ENCODE measurements at places on chromosomes 2 and 18.

- no peak overlapping the region for H3K27ac ChIP-seq
- DNase-seq: no peak
- H3K4me3 ChIP-seq: no peak overlapping the region
Measured at GRCh38 chr2:215718890-215719289, 283.0 kb upstream of the FN1 start.

- no peaks in the 10 kb centered on the region for H3K36me3 ChIP-seq
- no peak overlapping the region for H3K4me3 ChIP-seq
- H3K4me1 ChIP-seq: no peaks in the 10 kb centered on the region
- no peak for DNase-seq
- no peak overlapping the region for H3K27ac ChIP-seq
Measured at GRCh38 chr2:131400849-131401248, 36.9 kb upstream of the RAB6D start.

- H3K4me3 ChIP-seq: no peak overlapping the region
- H3K27me3 ChIP-seq: no peaks in the 10 kb centered on the region
- peaks cover 38% of the 10 kb centered on the region for H3K36me3 ChIP-seq
- H3K27ac ChIP-seq: peak overlapping the region; percentile 30
Measured at GRCh38 chr2:240579771-240580614, 6.5 kb upstream of the CAPN10 start.

DNA sequence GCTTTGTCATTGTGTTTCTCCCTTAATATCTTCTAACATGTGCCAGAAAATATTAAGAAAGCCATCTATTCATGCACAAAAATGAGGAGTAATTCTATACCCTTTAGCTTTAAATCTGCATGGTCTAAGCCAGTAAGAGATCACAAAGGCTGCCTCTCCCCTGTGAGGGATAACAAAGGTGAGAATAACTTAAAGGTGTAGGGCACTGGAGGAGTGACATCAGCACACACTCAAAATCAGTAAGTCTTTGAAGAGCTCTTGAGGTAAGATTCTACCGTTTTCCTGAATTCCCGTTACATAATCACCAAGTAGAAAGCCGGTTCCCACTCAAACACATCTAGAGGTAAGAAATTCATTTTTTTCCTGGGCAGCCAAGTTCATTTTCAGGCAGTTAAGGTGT lies 123.9 kb upstream of the SULT1C3 start:
- no peaks in the 10 kb centered on the region for H3K27me3 ChIP-seq
- no peak for DNase-seq
- no peak overlapping the region for H3K4me3 ChIP-seq
- no peaks in the 10 kb centered on the region for H3K4me1 ChIP-seq

DNA sequence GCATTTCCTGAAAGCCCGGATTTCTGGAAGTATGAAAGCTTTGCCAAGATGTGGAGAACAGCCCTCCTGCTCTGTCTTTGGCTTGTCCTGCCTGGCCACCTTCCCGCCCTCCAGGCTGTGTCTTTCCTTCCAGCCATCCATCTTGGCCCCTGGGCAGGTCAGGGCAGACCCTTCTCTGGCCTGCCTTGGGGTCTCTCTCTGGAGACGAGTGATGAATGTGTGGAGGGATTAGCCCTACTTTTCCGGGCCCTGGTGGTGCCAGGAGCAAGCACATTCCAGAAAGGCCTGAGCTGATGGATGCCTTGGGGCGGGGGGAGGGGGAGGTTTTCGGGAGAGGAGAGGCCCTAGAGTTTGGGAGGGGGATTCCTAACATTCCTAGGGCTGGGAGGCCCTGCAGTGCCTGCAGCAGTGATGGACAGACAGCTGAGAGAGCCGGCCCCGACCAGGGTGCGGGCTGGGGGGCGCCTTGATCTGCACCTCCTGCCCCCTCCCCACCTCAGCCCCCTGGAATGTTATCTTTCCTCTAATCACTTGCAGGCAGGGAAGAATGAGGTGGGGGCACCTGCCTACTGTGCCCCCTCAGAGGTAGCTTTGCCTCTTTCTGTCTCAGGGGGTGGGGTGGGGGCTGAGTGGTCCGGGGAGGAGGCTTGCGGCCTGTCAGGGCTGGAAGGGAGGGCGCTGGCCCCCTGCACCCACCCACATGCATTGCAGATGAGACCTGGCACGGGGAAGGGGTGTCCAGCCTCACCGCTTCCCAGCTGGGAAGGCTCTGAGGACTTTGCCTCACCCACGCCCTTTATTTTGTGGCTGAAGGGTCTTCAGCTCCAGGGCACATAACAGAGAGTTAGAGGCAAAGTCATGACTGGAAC lies 156.2 kb downstream of the DDX1 start:
- no peaks in the 10 kb centered on the region for H3K36me3 ChIP-seq
- H3K4me3 ChIP-seq: no peak overlapping the region

- H3K27me3 ChIP-seq: no peaks in the 10 kb centered on the region
- no peak for DNase-seq
- no peak overlapping the region for H3K27ac ChIP-seq
- no peaks in the 10 kb centered on the region for H3K36me3 ChIP-seq
Measured at GRCh38 chr2:107808959-107809358, 17.7 kb upstream of the RGPD4 start.

DNA sequence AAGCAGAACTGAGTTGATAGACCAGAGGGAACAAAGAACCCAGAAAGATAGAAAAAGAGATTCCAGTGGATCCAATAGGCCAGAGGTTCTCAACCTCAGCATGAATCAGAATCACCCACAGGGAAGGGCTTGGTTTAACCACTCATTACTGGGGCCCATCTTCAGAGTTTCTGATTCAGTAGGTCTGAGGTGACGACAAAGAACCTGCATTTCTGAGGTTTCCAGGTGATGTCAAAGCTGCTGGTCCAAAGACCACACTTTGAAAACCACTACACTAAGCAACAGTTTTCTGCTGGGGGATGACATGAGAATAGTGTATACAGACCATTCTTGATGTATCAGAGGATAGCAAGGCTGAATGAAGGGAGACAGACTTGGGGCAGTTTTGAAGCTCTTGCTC lies 296.9 kb upstream of the STON1 start:
- no peak for DNase-seq
- no peak overlapping the region for H3K27ac ChIP-seq
- H3K36me3 ChIP-seq: no peaks in the 10 kb centered on the region

DNA sequence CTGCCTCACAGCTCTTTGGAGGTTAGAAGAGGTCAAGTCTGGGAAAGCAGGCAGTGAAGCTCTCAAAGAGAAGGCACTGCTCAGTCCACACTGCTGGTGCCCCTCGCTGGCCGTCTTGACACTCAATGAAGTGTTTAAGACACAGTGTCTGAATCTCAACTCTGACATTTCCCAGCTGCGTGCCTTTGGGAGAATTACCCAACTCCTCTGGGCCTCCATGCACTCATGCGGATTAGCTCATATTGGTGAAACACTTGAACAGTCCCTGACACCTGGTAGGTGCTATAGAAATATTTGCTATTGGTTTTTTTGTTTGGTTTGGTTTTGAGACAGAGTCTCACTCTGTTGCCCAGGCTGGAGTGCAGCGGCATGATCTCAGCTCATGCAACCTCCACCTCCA lies 281.0 kb downstream of the SRBD1 start:
- no peak overlapping the region for H3K4me3 ChIP-seq
- no peak overlapping the region for H3K27ac ChIP-seq
- no peaks in the 10 kb centered on the region for H3K27me3 ChIP-seq
- no peaks in the 10 kb centered on the region for H3K36me3 ChIP-seq

DNA sequence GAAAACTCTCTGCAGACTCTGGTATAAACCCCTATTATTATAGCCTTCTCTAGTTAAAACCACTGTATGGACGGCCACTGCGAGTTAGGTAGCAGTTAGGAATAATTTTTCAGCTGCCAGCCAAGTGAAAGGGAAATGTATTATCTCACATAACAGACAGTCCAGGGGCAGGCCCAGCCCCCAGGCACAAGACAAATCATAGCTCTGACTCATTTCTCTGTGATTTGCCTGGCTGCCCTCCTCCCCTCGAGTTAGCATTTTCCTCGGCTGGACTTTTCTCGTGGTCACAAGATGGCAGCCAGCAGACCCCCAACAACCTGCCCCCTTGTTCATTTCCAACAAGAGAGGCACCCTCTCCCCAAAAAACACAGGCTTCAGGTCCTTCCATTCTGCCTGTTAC lies 10.5 kb downstream of the VIT start:
- H3K4me3 ChIP-seq: no peak overlapping the region
- no peaks in the 10 kb centered on the region for H3K36me3 ChIP-seq
- no peaks in the 10 kb centered on the region for H3K4me1 ChIP-seq
- no peaks in the 10 kb centered on the region for H3K27me3 ChIP-seq
- no peak overlapping the region for H3K27ac ChIP-seq
- DNase-seq: no peak

GRCh38 chr2:174499371-174499770 lies 12.5 kb upstream of the GPR155 start:
- no peak overlapping the region for H3K4me3 ChIP-seq
- H3K27ac ChIP-seq: no peak overlapping the region
- peaks cover 24% of the 10 kb centered on the region for H3K4me1 ChIP-seq
- no peaks in the 10 kb centered on the region for H3K36me3 ChIP-seq
- no peak for DNase-seq

DNA sequence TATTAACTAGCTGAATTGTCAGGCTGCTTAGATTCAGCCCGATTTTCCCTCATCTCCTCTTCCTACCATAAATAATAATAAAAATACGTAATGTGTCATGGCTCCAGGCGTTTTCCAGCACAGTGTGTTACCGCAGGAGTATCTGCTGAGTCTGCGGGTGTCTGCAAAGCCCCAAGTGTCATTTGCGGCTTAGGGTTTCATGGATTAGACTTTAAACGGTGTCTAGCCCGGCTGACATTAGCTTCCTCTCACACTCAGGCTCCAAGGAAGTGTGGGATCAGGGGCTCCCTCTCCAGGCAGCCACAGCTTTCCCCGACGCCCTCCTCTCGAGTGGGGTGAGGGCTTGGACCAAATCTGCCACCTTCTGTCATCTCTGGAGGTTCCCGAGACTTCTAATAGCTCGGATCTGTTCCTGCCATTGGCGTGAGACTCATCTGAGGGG lies 14.1 kb upstream of the HOXD1 start:
- H3K36me3 ChIP-seq: no peaks in the 10 kb centered on the region
- no peaks in the 10 kb centered on the region for H3K4me1 ChIP-seq
- H3K27me3 ChIP-seq: peaks cover 62% of the 10 kb centered on the region
- no peak overlapping the region for H3K27ac ChIP-seq
- DNase-seq: no peak

DNA sequence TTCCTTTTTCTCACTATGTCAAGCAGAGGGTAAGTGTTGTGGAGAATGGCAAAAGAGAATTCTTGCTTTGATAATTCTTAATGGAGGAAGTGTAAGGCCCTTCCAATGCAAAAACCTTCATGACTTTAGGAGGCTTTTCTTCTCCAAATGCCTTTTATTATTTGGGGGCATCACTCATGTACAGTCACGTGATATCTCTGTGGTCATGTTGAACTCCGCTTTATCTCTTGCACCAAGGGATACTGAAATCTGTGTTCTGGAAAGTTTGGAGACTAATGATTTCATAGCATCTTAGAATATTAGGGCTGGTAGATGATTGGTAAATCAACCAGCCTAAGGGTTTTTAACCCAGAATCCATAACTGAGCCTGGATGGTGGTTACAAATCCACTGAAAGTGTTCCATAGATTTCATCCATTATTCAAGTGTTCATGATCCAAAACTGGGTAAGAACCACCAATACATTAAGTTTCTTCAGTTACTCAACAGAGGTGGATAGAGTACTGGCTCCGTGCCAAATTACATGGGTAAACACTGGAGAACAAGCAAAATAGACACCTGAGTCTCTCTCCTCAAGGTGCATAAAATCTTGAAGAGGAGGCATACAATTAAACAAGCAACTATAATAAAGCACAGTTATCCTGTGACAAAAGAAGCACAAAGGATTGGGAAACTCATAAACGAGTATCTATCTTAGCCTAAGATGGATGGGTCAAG lies 169.6 kb upstream of the EPHA4 start:
- no peak overlapping the region for H3K4me3 ChIP-seq
- H3K4me1 ChIP-seq: no peaks in the 10 kb centered on the region
- H3K27ac ChIP-seq: no peak overlapping the region
- DNase-seq: no peak

DNA sequence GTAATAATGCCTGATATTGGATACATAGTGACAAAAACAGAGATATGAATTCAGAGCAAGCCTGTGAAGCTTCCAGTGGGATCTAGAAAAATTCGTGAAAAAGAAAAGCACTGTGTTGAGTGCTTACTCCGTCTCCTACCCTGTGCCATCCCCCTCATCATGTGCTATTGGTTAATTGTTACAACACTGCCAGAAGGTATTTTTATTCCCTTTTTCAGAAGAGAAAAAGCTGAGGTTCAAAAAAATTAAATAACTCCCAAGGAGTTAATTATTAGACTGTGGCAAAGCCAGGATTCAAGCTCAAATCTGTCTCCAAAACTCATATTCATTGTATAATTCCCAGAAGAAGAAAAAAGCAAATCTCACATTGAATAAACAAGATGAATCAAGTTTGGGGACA lies 735.5 kb upstream of the ACVR2A start:
- H3K27me3 ChIP-seq: no peaks in the 10 kb centered on the region
- no peak for DNase-seq
- H3K4me3 ChIP-seq: no peak overlapping the region
- no peaks in the 10 kb centered on the region for H3K4me1 ChIP-seq
- H3K27ac ChIP-seq: no peak overlapping the region

DNA sequence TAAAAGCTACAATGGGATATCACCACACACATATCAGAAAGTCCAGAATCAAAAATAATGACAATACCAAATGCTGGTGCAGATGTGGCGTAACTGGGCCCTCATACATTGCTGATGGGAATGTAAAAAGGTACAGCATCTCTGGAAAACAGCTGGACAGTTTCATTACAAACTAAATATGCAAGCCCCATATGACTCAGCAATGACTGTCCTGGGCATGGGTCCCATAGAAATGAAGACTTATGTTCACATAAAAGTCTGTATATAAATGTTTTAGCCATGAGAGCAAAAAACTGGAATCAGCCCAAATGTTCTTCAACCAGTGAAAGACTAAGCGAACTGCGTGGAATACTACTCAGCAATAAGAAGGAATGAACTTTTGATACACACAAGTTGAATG lies 56.7 kb downstream of the ALPK2 start:
- no peak overlapping the region for H3K27ac ChIP-seq
- H3K36me3 ChIP-seq: no peaks in the 10 kb centered on the region
- H3K27me3 ChIP-seq: no peaks in the 10 kb centered on the region

- H3K27me3 ChIP-seq: no peaks in the 10 kb centered on the region
- DNase-seq: no peak
- no peaks in the 10 kb centered on the region for H3K4me1 ChIP-seq
- no peak overlapping the region for H3K27ac ChIP-seq
Measured at GRCh38 chr18:13624563-13625237, 101.7 kb downstream of the FAM210A start.

GRCh38 chr2:119939915-119940314 lies 73.0 kb upstream of the EPB41L5 start:
- H3K4me1 ChIP-seq: peaks cover 43% of the 10 kb centered on the region
- H3K4me3 ChIP-seq: no peak overlapping the region
- peaks cover 24% of the 10 kb centered on the region for H3K36me3 ChIP-seq
- H3K27me3 ChIP-seq: no peaks in the 10 kb centered on the region

- no peak overlapping the region for H3K27ac ChIP-seq
- H3K4me1 ChIP-seq: no peaks in the 10 kb centered on the region
- no peak for DNase-seq
- no peaks in the 10 kb centered on the region for H3K36me3 ChIP-seq
- H3K27me3 ChIP-seq: no peaks in the 10 kb centered on the region
- no peak overlapping the region for H3K4me3 ChIP-seq
Measured at GRCh38 chr2:101125808-101126207, 25.4 kb downstream of the TBC1D8 start.

GRCh38 chr2:27888790-27889189 lies 1.4 kb downstream of the RBKS start:
- no peaks in the 10 kb centered on the region for H3K27me3 ChIP-seq
- DNase-seq: no peak
- no peak overlapping the region for H3K27ac ChIP-seq
- H3K4me3 ChIP-seq: no peak overlapping the region
- peaks cover 40% of the 10 kb centered on the region for H3K4me1 ChIP-seq

GRCh38 chr18:10552226-10552625 lies 26.4 kb downstream of the NAPG start:
- peaks cover 63% of the 10 kb centered on the region for H3K36me3 ChIP-seq
- H3K27me3 ChIP-seq: no peaks in the 10 kb centered on the region
- H3K4me3 ChIP-seq: no peak overlapping the region
- no peak for DNase-seq
